Hippocampal formation (tissue), 2 donors: ENCODE measurements at places on chromosomes 1 and 21.

- peak; percentile 43 for DNase-seq
Measured at GRCh38 chr1:235022341-235022980, 106.2 kb downstream of the TOMM20 start.

DNA sequence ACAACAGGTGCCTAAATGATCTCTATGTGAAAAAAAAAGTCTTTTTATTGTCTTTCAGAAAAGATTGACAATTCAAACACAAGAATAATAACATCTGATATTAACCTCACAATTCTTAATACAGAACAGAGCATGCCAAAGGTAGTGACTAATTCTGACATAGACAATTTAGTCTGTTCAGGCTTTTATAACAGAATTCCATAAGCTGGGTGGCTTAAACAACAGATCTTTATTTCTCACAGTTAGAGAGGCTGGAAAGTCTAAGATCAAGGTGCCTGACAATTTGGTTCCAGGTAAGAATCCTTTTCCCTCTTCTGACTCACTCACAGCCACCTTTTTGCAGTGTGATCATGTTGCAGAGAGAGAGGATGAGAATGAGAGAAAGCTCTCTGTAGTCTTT lies 27.0 kb downstream of the DPYD start:
- no peak for DNase-seq

- DNase-seq: no peak
Measured at GRCh38 chr1:45200906-45201500, 5.4 kb downstream of the ZSWIM5 start.

- DNase-seq: peak; percentile 13
Measured at GRCh38 chr1:64019818-64020217, 183.6 kb upstream of the UBE2U start.

DNA sequence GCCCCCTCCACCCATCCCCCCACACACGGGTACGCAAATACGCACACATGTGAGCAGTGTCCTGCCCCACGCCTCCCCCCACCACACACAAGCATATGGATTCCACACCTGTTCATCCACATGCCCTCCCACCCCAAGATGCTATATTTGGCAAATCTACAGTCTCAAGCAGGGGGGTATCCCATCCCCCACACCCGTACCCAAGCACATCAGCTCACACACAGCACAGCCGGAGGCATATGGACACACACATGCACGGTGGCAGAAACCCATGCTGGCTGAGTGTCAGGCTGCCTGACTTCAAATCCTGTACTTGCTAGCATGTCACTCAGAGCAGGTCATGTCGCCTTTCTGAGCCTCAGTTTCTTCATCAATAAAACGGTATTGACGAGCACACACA lies 10.6 kb downstream of the COL16A1 start:
- no peak for DNase-seq

DNA sequence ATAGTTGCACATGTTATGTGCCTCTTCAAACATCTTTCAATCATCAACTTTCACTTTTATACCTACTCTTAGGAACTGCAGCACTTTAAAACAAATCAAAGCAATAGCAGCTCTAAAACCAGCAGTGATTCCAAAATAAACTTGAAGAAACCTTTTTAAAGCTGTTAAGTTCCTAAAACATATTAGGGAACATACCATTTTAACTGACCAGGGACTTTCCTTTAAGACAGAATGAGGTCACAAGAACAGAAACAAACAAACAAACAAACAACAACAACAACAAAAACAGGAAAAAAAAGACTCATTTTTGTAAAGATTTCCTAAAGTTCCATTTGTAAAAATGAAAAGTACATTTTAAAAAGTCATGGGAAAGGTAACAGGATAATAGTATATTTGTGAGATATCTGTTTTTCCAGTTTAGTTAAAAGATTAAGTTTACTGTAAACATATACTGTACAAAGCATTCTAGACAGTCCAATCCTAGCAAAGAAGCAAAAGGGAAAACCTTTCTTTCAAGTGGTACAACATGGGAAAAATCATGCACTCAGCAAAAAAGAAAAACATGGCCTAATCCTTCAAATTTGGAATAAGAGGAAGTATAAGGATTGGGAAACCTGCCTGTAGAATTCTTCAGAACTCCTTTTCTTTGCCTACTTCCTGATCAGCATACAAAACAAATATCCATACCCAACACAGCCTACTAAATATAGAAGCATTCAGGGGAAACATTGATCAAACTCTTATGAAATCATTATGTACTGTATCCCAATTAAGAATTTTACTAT lies 45.5 kb downstream of the EPS15 start:
- no peak for DNase-seq

- DNase-seq: no peak
Measured at GRCh38 chr21:34820051-34820450, 151.3 kb downstream of the CLIC6 start.

DNA sequence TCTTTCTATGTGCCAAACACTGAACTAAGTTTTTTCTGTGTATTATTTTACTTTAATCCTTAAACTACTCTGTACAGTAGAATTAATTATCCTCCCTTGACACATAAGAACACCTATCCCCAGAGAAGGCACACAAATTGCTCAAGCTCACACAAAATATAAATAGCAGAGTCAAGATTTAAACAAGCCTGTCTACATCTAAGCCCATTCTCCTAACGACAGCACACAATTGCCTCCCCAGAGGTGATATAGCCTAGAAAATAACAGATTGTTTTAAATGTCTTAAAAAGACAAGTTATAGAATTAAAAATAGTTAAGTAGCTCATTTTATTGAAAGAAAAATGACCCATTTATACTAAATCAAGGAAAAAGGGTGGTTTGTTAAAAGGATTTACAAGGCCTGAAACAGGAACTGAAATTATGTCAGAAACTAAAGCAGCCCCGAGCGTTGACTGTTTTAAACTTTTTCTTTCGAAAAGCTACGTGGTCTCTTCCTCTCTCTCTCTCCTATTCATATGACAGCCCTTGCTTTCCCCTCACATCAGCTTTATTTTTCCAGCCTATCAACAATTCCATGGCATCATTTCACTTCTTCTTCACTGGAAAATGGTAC lies 30.5 kb downstream of the TNFSF18 start:
- no peak for DNase-seq

GRCh38 chr1:239321877-239322276 lies 64.5 kb upstream of the CHRM3 start:
- no peak for DNase-seq

DNA sequence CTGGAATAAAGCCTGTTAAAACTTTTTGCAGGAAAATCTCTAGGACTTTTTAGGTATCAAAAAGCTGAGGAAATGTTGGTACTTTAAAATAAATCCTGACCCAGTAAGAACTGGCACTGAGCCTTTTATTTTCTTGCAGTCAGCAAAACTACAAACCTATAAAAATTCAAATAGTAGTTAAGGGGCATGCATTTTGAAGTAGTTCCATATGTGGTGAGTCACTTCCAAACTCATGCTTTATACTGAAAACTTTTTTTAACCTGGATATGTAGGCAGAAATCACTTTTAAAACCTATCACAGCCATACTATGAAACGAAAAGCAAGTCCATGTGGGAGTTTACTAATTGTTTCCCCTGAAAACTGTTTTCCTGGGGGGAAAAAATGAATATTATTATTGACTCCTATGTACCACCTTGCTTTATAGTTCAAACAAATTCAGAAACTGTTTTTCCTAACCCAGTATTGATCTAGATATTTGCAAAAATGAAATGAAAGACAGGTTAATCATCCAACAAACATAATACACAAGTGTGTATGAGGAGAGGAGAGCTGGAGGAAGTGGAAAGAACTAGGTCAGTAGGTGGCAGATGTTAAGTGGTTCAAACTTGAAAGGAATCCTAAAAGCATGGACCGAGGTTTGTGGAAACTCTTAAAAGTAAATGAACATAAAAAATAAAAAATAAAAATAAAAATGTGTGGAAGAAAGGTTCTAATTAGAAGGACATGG lies 30.5 kb downstream of the NRIP1 start:
- DNase-seq: no peak

DNA sequence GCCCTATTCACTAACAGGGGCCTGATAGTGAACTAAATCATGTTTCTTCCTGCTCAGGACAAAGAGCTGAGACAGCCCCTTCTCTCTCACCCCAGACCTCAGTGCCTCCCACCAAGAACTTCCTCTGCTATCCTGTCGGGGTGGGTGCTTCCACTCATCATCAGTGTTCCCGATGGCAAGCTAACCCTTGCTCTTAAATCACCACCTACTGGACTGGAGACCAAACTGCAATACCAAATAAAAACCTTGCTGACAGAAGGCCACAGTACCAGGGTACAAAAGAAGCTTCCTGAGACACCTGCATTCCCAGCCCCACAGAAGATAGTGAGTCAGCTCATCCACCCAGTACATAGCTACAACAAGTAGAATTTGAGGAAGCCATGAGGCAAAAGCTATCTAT lies 799.5 kb downstream of the LTN1 start:
- no peak for DNase-seq

- no peak for DNase-seq
Measured at GRCh38 chr21:40466893-40467483, 380.0 kb downstream of the DSCAM start.

DNA sequence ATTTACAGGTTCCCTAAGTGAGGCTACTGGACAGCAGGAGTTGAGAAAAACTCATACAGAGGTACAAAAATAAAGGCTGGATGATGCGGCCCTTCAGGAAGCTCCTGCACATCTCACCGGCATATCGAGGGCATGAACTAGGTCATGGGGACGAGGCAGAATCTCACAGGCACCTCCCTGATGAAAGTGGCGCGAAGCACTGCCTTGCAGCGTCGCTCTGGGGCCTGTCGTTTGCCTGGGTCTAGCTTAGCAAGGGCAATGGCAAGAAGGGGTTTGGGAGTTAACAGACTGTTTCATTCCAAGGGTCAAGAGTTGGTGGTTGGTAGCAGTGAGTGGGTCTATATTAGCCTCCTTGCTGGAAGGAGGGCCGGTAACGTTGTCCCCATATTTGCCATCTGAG lies 103.5 kb upstream of the IRF2BP2 start:
- DNase-seq: no peak

DNA sequence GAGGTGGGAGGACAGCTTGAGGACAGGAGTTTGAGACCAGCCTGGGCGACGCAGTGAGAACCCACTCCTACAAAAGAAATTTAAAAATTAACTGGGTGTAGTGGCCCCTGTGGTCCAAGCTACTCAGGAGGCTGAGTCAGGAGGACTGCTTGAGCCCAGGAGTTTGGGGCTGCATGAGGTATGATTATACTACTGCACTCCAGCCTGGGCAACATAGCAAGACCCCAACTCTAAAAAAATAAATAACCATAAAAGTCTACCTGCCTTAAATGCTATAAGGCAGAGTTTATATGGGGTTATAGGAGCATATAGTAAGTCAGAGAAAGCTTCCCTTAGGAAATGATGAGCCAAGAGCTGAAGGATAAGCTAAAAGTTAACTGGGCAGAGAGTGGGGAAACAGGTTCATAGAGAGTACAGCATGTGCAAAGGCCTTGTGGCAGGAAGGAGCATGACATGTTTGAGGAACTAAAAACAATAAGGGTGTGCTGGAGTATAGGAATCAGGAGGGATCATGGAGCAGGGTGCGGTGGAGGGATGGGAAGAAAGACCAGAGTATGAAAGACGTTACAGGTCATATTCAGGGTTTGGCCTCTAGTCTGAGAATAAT lies 68.3 kb downstream of the ADSS2 start:
- no peak for DNase-seq

DNA sequence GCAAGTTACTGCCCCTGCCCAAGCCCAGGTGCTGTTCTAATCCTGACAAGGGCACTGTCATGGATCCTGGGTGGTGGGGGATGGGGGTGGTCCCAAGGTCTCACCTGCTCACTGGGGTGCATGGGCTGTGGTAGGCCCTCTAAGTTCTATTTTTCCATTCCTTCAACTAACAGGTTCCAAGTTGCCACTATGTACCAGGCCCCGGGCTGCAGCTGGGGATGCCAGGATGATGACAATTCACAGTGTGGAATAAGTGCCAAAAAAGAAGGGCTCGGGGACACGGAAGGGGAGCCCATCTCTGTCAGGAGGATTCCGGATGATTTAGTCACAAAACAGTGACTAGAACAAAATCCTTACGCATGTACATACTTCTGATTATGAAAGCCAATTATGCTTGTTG lies 76.0 kb downstream of the STUM start:
- no peak for DNase-seq

- no peak for DNase-seq
Measured at GRCh38 chr1:77776007-77776700, 3.3 kb upstream of the MIGA1 start.

DNA sequence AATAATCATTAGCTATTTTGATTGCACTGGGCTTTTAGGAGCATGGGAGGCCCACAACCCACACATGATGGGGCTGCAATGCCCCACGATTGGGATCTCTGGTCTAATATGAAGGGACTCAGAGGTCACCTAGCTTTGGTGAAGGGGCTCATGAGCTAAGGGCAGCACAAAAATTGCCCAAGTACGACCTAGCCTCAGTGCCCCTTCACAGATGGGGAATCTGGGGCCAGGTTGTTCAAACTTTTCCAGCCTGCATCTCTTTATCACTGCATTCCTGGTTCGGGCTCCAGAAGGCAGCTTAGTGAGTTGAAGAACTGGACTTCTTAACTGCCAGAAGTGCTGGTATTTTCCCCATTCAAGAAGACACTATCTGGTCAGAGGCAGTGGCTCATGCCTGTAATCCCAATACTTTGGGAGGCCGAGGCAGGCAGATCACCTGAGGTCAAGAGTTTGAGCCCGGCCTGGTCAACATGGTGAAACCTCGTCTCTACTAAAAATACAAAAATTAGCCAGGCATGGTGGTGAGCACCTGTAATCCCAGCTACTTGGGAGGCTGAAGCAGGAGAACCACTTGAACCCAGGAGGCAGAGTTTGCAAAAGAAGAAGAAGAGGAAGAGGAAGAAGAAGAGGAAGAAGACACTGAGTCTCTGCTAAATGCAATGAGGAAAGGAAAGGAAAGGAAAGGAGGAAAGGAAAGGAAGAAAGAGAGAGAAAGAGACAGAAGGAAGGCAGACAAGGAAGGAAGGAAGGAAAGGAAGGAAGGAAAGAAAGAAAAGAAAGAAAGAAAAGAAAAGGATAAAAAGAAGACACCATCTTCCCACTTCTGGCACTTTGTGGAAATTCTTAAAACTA lies 258.5 kb upstream of the IRF2BP2 start:
- no peak for DNase-seq

- no peak for DNase-seq
Measured at GRCh38 chr1:19780267-19780877, 19.3 kb downstream of the TMCO4 start.

- no peak for DNase-seq
Measured at GRCh38 chr1:46404482-46405196, 10.5 kb downstream of the FAAH start.

DNA sequence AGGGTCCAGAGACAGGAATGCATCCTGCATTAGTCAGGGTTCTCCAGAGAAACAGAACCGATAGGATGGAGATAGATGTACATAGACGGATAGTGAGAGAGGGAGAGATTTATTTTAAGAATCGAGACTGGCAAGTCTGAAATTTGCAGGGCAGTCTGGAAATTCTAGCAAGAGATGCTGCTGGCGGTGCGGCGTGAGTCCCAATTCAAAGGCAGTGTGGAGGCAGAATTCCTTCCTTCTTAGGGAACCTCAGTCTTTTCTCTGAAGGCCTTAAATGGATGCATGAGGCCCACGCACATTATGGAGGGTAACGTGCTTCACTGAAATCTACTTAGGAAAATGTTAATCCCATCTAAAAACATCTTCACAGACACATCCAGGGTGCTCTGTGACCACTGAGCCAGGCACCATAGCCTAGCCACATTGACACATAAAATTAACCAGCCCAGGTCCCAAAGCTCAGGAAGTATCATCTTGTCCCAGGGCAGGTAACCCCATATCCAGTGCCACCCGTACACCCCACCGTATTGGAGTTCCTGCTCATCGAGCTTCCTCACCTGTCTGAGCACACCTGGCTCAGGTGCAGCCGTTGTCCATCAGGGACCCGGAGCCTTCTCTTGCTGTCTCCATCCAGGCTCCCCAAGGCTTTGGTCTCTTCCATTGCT lies 9.7 kb upstream of the PKNOX1 start:
- no peak for DNase-seq
